ENCODE measurements at places on chromosomes 3 and 15.
A peak's percentile ranks its signal among the peaks of the same experiment; 100 is the strongest.

DNA sequence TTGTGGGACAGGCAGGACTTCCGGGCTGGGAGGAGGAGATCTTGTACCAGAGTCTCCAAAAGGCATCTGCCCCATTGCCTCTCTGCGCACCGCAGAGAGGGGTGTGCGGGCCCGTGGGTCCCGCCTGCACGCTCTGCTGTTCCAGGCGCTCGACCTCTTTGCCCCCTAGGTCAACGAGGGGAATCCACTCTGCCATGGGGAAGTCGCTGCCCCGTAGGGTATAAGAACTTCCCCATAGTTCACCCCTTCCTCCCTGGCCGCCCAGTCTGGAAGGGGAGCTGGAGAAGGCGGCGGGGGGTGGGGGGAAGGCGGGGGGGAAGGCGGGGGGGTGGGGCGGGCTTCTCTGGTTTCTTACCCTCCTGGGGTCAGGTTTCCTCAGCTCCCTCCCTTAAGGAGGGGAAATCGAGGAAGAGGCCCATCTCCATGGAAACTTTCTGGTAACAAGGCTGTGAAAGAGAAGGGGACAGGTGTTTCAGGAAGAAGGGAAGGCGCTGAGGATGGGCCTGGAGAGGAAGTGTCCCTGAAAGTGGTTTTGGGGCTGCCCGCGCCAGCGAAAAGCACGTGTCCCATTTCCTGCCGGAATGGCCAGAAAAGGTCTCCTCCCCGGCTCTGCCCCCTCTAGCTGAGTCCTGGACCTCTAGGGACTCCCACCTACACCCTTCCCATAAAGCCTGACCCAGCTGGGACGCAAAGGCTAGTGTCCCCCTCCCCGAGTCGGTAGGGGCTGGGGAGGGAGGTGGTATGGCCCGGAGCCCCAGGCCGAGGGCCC is 27.5 kb downstream of the NR1I2 start:
- no peak for DNase-seq

- no peak for DNase-seq
These were observed 44.4 kb upstream of the SPRED1 start for GRCh38 chr15:38208206-38208605.

DNA sequence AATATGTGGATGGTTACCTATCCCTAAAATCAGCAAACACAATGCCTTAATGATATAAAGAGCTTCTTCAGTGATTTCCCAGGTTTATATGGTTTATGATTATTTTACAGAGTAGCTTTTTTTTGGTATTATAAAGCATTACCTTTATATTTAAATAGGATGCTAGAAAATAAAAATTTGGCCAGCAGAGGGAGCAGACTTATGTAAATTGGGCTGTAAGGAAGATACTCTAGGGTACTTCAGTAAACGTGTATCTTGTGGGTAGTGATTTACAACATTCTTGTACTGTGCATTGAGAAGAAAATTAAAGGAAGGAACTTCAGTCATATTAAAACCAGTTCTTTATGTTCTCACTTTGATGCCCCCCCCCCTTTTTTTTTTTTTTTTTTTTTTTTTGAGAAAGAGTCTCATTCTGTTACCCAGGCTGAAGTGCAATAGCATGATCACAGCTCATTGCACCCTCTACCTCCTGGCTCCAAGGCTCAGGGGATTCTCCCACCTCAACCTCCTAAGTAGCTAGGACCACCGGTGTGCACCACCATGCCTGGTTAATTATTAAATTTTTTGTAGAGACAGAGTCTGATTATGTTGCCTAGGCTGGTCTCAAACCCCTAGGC is 167.9 kb downstream of the BBX start:
- DNase-seq, result no peak

DNA sequence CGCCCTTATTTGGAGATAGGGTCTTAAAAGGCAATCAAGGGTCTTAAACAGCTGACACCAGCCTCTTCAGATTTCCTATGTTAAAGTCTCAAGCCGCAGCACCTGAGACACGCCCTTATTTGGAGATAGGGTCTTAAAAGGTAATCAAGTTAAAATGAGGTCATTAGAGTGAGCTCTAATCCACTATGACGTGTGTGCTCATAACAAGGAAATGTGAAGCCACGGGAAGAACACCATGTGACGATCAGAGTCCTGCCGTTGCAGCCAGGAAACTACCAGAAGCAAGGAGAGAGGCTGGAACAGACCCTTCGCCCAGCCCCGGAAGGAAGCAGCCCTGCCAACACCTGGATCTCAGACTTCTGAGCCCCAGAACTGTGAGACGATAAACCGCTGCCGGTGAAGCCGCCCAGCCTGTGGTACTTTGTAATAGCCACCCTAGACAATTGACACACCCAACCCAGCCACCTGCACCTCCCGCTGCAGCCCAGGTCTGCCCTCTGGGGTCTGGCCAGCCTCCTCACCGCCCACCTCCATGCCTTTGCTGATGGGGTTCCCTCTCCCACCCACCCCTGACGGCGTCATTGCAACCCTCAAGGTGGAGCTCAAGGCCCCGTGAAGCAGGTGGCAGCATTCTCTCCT is 137.9 kb downstream of the MEGF11 start:
- no peak for DNase-seq

DNA sequence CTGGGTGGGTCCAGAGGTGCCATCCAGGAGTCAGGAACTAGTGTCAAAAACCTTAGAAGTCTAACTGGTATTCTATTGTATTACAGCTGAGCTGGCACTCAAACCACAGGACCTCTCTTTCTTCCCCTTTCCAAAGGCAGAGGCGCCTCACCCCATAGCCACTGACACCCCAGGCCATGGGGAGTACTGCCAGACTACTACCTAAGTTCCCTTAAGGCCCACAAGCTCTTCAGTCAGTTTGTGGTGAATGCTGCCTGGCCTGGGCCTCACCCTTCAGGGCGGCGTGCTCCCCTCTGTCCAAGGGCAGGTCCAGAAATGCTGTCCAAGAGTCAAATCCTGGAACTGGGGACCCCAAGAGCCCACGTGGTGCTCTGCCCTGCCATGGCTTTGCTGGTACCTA is 43.0 kb upstream of the FGF7 start:
- no peak for DNase-seq

DNA sequence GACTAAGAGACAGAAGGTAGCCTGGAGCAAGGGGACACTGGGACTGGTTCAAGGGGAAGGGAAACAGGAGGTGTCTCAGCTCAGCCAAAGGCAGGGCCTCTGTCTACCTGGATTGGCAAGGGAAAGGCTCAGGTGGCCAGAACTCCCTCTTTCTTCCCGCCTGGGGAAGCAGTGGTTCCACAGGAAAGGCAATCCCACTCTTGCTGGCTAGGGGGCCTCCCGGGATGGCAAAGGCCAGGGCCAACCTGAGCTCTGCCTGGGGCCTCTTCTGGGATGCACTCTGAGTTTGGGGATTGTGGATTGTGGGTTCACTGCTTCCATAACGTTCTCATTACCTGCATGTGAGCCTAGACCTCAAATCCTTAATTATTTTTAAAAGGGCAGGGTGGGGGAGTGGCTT is 13.0 kb upstream of the PARP6 start:
- peak; percentile 18 for DNase-seq

- no peak for DNase-seq
These were observed 4.4 kb downstream of the SH3BP5 start for GRCh38 chr3:15327941-15328340.

DNA sequence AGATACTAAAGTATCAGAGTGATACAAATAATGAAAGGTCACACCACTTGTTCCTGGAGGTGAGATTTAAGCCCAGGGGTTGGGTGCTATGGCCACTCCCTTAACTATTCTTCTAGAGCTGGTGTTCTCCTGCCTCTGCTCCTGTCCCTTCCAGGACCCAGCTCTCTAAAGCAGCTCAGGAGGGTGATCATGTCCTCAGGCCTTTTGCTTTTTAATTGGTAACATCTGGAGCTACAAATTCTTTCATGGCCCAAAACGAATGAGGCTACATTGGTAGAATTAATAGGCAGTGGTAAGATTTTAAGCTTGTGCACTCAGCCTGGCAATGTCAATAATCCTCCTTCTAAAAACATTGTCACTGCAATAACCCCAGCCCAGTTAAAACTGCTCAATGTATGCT is 38.2 kb upstream of the CNOT10 start:
- DNase-seq, result peak; percentile 10

DNA sequence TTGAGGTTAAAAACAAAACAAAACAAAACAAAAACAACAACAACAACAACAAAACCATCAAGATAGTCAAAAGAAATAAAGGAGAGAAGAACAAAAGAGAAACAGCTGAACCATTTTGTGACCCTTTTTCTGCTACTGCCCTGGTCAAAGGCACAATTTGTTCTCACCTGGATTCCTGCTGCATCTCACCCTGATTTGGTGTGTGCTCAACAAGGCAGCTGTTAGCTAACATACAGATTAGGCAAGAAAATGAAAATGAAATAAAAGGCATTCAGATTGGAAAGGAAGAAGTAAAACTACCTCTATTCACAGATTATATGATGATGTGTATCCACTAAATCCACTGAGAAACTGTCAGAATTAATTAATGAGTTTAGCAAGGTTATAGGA is 28.7 kb upstream of the XIRP1 start:
- DNase-seq, result no peak

DNA sequence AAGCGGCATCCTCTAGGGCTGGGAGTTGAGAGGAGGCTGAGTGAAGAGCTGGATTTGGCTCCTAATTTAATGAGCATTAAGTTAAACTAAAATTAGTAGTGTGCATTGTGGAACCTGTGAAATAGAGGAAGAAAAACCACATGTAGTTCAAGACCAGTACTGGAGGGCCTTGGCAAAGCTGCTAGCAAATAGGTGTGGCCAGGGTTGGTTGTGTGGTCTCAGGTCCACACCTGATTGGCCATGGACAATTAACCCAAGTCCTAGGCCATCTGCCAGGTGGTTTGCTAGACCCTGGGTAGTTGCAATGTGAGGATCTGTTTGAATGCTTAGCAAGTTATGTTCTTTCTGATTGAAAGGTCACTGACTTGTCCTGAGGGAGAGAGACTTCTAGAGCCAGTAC is 275.5 kb downstream of the PDCD6IP start:
- DNase-seq, result no peak

- DNase-seq, result no peak
These were observed 7.7 kb downstream of the SLCO3A1 start for GRCh38 chr15:91861223-91861622.

DNA sequence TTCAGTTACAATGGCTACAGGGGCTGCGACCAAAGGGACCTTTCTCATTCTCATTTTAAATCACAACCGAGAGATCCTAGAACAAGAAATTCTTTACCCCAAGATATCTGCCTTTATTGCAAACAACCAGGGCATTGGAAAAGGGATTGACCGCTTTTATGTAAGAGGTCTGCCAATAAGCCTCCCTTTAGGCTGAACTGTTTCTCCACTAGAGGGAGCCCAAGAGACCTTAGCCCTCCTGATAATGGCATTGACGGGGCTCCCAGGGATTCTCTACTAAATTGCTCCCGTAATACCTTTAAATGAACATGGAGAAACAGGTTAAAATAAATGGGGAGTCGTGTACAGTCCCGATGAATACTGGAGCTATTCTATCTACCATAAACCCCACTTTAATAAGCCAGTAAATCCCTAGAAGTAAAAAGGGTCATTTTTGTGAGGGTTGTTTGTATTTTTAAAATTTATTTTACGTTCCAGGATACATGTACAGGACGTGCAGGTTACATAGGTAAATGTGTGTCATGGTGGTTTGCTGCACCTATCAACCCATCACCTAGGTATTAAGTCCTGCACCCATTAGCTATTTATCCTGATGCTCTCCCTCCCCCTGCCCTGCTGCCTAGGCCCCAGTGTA is 7.5 kb upstream of the IGSF10 start:
- DNase-seq, result peak; percentile 75

DNA sequence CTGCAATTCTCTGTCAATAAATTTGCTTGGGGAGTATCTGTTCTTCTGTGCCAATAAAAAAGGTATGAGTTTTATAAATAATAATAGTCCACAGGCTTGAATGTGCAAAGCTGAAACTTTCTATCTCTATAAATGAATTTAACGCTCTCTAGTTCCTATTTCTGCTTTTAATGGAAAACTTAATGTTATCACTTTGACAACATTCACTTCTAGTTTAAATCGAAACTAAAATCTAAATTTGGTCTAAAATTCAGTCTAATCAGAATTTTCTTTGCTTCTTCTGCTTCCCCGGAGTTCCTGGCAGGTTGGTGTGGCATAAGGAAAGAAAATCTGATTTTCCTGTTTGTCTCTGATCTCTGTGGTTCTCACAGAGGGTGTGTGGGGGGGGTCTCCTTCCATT is 450.1 kb upstream of the TBL1XR1 start:
- no peak for DNase-seq

GRCh38 chr15:60972301-60972700 is 256.8 kb downstream of the RORA start:
- DNase-seq, result no peak

DNA sequence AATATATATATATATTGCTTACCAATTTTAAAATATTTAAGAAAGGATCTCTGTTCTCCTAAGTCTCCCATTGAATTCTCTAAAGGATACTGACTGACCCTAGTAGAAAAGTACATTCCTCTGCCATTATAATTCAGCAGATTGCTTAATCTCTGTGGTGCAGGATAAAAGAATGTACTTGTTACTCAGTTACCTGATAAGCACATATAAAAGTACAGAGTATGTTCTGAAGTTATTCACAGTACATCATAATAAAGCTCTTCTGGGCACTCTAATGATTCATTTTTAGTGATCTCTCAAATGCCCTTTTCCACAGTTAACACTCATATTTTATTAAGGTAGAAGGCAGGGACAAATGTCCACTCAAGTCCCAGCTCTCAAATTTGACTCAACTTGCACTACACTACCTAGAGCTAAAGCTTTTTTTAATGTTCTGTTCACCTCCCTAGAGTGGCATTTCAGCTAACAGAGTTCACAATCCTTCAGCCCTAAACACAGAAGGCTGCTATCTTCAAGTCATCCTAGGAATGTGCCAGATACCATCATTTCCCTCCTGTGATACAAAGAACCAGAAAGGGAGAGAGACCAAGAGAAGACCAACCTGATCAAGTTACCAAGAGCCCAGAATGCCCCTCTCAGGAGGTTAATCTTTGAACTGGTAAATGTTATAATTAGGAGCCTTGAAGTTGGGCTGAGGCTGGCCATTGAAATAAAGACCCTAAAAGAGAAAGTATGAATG is 53.3 kb downstream of the MEIS2 start:
- DNase-seq, result peak; percentile 67

DNA sequence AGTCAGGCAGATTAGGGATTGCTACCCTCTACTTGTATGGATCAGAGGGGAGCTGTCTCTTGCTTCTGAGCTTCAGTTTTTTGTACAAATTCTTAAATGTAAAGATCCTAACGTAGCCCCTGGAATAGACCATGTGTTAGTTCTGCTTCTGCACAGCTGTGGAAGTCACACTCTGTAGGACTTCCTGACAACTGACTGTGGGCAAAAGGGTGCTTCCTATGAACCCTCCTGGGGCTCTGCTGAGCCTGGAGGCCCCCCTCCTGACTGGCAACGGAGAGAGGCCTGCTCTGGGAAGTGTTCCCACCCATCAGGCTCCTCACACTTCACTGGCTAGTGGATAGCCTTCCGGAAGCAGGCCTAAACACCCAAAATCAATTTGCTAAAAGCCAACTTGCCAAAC is 131.0 kb downstream of the RPLP1 start:
- no peak for DNase-seq

- no peak for DNase-seq
These were observed 311.1 kb downstream of the VPS13C start for GRCh38 chr15:61749169-61749568.

GRCh38 chr15:79078763-79079410 is 11.7 kb downstream of the RASGRF1 start:
- no peak for DNase-seq

GRCh38 chr3:52856666-52857065 is 21.8 kb upstream of the MUSTN1 start:
- no peak for DNase-seq

Data from ELF-1 (cell line).